Mucosa of gallbladder (tissue), 1 donor: ENCODE measurements at places on chromosomes 6 and 20. TPM values are rescaled to one million over a fixed set of nuclear protein-coding genes. Genes with fewer than 3 reads are reported as not detected.

GRCh38 chr6:136720045-136720770 is 72.1 kb downstream of the MAP3K5 start:
- no peak for DNase-seq

HLA-DRB5 gene
- 48.0 TPM for total RNA-seq

- DNase-seq, result no peak
Measured at GRCh38 chr6:43715056-43715788, 27.6 kb upstream of the MRPS18A start.

DNA sequence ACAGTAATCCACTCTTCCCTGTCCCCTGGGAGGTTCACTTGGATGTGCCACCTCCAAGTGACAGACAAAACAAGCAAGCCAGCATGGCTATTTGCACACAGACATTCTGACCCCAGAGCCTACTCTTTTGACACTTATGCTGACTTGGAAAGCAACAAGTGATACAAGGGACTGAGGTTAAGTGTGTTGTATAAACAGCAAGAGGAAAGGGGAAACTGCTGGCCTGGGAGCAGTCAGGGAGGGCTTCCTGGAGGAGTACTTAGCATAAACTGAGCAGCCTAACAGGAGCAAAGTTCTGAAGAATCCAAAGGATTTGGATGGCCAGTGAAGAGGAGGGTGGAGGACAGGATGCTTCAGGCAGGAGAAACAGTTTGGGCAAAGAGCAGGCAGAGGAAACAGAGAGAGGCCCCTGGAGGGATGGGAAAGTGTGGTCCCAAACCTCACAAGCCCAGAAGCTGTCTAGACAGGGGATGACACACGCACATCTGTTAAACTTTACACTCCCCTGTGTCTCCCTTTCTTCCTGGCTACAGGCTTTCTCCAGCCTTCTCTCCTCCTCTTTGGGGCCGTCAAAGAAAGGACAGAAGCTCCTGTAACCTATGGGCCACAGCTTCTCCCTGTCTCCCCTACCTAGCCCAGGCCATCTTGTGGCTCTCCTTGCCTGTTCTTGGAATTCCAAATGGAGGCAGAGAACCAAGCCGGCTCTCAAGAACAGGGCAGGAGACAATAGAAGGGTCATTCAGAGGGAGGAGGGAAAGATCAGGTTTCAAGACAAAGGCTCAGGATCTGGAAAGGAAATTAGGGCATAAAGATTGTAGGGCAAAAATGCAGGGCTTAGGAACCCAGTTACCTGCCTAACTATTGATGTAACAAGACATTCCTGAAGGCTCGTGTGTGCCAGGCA is 19.3 kb downstream of the SULF2 start:
- no peak for DNase-seq

- no peak for DNase-seq
Measured at GRCh38 chr20:433300-433975, 25.3 kb downstream of the RBCK1 start.

BIRC7 gene
- 0.14 TPM for total RNA-seq

IGF2R gene
- 98.5 TPM for total RNA-seq

DNA sequence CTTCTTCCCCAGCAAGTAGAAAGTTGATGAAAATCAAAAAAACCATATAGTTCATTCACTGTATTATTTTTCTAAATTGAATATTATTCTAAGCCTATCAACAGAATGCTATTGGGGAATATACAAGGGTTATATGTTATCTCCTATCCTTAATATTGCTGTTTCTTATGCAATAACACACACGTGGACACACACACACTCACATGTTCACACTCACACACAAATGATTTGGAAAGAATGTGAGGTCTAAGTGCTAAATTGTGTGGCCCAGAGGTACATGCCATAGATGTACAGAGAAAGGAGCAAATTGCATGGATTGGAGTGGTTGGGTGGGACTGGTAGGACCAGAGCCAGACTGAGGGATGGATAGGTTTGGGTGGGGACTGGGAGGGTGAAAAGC is 45.1 kb downstream of the RIOK1 start:
- DNase-seq, result no peak

DNA sequence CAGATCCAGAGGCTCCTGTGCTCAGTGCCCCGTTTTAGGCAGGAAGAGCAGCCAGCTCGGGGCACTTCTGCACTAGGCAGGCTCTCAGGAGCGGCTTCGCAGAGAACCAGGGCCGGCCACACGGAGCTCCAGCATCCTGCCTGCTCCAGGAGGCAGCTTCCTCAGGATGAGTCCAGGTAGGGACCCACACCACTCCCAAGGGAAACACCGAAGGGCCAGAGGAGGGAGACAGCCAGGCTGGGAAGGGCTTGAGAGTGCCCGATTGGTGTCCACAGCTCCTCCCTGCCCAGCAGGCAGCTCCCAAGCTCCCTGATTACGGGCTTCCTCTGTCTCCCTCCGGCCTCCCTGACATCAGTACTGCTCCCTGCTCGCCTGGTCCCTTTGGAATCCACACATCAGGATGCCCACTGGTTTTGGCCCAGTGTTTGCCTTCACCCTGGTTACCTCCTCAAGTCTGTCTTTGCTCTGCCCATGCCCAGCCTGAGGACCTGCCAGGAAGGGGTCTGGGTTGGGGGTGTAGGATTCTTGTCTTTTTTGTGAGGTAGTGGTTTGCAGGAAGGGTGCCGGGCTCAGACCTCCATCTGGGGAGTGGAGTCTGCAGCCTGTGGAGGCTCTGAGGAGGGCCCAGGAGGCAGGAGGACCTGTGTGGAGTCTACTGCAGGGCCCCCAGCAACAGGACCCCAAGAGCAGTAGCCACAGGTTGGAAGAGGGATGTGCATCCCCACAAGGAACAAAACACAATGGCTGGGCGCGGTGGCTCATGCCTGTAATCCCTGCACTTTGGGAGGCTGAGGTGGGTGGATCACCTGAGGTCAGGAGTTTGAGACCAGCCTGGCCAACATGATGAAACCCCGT is 11.2 kb upstream of the PYGB start:
- DNase-seq, result no peak

DNA sequence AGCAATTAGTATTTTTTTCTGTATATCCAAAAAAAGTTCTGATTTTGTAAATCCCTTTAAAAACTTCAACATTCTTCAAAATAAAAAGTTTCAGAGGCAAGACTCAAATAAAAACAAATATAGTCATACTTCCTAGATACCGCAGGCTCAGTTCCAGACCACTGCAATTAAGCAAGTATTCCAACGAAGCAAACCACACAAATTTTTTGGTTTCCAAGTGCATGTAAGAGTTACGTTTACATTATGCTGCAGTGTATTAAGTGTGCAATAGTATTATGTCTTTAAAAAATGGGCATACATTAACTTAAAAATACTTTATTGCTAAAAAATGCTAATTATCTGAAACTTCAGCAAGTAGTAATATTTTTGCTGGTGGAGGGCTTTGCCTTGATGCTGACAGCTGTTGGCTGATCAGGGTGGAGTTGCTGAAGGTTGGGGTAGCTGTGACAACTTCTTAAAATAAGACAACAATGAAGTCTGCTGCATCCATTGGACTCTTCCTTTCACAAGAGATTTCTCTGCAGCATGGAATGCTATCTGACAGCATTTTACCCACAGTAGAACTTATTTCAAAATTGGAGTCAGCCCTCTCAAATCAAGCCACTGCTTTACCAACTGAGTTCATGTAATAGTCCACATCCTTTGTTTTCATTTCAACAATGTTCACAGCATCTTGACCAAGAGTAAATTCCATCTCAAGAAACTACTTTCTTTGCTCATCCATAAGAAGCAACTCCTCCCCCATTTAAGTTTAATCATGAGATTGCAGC is 46.0 kb downstream of the PHIP start:
- DNase-seq, result no peak

DNA sequence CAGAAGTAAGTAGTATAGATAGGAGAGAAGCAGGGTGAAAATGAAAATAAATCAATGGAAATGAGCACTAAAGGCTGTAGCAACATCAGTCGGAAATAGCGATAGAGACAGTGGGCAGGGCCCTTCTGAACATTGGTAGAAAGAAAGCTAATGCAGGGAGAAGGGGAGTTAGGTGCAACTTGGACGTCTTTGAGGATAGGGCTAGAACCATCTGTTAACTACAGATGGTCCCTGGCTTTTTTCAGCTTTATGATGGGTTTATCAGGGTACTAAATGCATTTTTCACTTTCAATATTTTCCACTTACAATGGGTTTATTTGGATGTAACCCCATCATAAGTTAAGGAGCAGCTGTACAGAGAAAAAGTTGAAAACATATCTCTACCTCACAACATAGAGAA is 72.8 kb upstream of the CNR1 start:
- no peak for DNase-seq

PAK5 gene
- 12.5 TPM for total RNA-seq

DNA sequence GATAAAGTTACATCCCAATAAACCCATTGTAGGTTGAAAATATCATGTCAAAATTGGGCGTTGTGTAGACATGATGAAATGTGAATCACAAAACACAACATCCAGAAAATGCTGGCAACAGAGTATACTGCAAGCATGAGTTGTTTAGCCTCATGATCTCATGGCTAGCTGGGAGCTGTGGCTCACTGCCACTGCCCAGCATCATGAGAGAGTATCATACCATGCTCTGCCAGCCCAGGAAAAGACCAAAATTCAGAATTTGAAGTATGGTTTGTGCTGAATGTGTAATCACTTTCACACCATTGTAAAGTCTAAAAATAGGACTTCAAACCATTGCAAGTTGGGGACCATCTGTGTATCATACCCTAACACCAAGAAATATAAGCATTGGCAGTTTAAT is 45.2 kb upstream of the SMAP1 start:
- DNase-seq, result no peak

DNA sequence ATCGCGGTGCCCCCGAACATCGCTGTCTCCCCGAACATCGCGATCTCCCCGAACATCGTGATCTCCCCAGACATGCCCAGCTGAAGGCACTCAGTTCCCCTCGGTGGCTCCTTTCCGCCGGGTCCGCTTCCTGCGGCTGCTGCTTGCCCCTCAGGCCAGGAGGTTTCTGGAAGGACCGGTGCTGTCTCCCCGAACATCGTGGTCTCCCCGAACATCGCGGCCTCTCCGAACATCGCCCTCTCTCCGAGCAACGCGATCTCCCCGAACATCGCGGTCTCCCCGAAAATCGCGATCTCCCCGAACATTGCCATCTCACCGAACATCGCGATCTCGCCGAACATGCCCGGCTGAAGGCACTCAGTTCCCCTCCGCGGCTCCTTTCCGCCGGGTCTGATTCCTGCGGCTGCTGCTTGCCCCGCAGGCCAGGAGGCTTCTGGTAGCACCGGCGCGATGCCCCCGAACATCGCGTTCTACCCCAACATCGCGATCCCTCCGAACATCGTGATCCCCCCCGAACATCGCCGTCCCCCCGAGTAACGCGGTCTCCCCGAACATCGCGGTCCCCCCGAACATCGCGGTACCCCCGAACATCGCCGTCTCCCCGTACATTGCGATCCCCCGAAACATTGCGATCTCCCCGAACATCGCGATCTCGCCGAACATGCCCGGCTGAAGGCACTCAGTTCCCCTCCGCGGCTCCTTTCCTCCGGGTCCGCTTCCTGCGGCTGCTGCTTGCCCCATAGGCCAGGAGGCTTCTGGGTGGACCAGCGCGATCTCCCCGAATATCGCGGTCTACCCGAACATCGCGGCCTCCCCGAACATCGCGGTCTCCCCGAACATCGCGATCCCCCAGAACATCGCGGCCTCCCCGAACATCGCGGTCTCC is 808 bp downstream of the ULBP1 start:
- no peak for DNase-seq

DNA sequence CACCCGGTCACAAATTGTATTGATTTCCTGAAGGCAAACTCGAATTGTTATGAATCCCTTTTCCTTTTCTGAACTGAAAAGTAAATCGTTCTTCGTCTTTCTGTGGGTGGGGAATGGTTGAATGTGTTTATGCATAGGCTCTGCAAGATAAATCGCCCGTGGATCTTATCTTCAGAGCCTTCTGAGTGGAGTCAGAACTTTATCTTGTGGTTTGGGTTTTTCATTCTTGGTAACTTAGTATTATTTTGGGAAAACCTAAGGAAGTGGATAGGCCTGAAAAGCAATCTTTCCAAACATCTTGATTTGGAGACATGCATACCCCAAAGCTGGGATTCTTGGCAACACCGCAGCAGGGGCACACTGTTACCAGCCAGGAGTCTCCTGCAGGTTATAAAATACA is 122.4 kb downstream of the MAP3K7 start:
- no peak for DNase-seq

GRCh38 chr20:58619864-58620431 is 31.1 kb upstream of the STX16 start:
- no peak for DNase-seq

PHACTR3 gene
- total RNA-seq, result 6.9 TPM

FAM135A gene
- total RNA-seq, result 31.6 TPM

PSMG4 gene
- total RNA-seq, result 19.3 TPM

DNA sequence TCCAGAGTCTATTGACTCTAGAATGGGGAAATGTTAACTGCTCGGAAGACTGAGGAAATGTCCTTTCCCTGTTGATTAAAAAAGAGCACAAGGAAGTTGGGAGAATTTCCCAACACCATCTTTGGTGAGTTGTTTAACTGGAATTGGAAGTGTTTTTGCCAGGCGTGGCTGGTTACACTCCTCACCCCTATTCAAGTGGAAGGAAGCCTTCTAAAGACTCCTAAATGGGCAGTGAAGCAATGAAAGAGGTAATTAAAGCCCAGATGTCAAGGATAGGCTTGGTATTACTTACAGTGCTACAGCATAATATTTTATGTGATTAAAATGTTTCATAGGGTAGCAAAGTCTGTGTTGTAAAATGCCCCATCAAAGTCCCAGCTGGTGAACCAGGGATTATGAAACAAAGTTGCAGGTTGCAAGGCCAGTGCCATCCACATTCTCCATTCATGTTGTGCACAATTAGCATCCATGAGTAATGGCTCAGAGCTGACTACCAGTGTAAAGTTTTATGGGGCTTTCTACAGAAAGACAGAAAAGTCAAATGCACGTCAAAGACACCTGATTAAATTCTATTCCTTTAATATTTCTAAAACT is 52.6 kb downstream of the BTBD3 start:
- no peak for DNase-seq

BRD2 gene
- total RNA-seq, result 150 TPM

- DNase-seq, result no peak
Measured at GRCh38 chr20:58054082-58054779, 174.2 kb downstream of the ANKRD60 start.

GRCh38 chr20:42218621-42219374 is 600.6 kb upstream of the CHD6 start:
- DNase-seq, result no peak

- DNase-seq, result no peak
Measured at GRCh38 chr6:166757232-166758135, 130.4 kb upstream of the RPS6KA2 start.

BTN3A1 gene
- total RNA-seq, result 32.1 TPM

TCF21 gene
- total RNA-seq, result 10.9 TPM

- DNase-seq, result peak; percentile 22
Measured at GRCh38 chr20:20712004-20712473, 405 bp downstream of the RALGAPA2 start.

GRCh38 chr6:142682985-142683384 is 262.0 kb downstream of the HIVEP2 start:
- DNase-seq, result no peak

DNA sequence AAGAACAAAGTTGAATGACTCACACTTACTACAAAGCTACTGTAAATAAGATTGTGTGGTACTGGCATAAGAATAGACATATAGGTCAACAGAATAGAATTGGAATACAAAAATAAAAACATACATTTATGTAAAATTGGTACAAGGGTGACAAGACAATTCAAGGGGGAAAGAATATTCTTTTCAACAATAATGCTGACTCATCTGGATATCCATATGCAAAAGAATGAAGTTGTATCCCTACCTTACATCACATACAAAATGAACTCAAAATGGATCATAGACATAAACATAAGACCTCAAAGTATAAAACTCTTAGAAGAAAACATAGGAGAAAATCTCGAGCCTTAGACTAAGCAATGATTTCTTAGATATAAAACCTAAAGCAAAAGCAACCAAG is 50.9 kb downstream of the TRMT6 start:
- no peak for DNase-seq

SLC22A16 gene
- not detected for total RNA-seq
